ENCODE measurements at places on chromosomes 13 and 19.

DNA sequence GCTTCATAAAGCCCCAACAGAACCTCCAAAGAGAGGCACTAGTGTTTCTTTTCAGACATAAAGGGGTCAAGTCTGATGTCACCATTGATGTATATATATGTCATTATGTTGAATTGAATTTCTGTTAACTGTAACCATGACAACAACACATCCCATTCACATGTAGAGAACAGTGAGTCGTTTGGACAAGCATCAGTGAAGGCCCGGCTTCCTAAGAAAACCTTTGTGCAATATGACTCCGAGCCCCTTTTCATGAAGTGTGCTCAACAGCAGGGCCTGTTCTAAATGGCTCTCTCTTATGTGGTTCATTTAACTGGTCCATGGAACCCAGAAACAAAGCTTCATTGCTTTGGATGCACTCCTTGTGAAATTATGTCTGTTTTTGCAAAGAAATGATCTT is 67.2 kb upstream of the UBL3 start:
- DNase-seq = no peak

DNA sequence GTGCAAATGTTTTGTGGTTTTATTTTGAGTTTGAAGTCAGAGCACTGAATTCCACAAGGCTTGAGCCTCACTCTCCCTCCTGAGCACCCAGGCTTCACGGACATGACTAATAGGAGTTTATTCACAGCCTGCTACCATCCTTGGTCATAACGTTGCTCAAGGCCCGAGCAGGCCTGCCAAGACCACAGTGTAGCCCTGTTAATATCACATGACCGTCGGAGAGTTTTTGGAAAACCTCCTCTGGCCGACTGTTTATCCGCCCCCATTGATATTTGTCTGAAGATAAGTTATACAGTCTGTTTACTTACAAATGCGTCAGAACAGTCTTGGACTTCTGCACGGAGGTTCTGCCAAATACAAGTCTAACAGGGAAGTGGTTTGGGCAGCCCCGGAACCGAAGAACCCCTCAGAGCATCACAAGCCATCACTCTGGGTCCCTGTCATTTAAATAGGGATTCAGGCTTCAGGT is 89.9 kb downstream of the COL4A2 start:
- DNase-seq = peak; percentile 100

DNA sequence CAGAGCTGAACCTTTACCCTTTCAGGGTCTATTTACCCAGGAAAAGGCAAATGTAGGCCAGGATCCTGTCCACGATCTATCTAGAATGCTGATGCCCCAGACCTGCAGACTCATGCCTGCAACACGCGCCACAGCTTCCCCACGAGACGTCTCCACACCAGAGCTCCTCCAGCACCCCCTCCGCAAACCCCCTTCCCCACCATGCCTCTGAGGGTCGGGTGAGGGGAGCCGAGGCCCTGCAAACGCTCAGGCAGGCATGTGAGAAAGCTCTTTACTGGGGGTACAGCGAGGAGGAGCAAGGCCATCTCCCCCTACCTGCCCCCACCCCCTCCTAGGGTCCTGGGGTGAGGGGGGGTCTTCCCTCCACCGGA is 8.9 kb downstream of the DYRK1B start:
- DNase-seq = no peak

- DNase-seq = no peak
These were observed 59.5 kb downstream of the KLF12 start for GRCh38 chr13:74074723-74075122.

DNA sequence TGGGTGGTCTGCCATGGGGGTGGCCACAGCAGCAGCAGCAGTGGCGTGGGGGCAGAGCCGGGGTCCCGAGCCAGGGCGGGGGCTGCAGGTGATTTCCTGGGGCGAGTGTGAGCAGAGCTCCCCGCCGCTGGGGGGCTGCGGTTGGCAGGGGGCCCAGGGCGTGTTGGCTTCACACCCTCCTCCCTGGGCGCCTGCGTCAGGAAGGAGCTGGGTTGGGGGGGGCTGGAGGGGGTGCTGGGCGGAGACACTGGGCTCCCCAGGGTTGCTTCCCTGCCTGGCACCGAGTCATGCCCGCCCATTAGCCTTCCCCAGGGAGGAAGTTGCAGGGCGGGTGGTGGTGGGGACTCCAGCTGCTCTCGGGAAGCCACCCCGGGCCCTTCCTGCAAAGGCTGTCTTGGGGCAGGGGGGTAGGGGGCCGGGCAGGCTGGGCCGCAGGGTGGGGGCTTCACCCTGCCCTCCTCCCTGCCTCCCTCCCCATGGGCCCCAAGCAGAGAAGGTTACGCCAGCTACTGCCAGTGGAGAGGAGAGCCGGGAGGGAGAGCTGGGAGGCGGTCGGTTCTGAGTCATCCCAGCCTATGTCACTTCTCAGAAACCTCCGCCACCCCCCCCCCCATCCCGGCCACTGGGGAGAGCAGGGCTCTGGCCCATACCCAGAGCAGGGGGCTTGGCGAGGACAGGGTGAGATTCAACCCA is 4.6 kb downstream of the MIDN start:
- peak; percentile 95 for DNase-seq

DNA sequence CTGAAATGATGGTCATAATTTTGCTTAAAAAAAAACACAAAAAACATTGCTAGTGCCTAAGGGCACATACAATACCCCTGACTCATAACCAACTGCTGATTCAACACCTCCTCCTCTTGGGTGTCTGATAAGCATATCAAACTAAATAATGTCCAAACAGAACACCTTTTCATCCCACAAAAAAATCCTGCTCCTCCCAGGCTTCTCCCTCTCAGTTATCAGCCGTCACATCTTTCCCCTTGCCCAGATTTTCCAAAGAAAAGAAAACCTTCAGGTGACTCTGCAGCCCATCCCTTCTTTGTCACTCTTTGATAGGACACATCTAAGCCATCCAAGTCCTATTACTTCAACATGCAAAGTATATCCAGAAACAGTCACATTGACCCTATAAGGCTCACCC is 46.9 kb downstream of the ABCC4 start:
- DNase-seq = no peak

- DNase-seq = no peak
These were observed 1.1 kb downstream of the METTL21C start for GRCh38 chr13:102693776-102694175.

DNA sequence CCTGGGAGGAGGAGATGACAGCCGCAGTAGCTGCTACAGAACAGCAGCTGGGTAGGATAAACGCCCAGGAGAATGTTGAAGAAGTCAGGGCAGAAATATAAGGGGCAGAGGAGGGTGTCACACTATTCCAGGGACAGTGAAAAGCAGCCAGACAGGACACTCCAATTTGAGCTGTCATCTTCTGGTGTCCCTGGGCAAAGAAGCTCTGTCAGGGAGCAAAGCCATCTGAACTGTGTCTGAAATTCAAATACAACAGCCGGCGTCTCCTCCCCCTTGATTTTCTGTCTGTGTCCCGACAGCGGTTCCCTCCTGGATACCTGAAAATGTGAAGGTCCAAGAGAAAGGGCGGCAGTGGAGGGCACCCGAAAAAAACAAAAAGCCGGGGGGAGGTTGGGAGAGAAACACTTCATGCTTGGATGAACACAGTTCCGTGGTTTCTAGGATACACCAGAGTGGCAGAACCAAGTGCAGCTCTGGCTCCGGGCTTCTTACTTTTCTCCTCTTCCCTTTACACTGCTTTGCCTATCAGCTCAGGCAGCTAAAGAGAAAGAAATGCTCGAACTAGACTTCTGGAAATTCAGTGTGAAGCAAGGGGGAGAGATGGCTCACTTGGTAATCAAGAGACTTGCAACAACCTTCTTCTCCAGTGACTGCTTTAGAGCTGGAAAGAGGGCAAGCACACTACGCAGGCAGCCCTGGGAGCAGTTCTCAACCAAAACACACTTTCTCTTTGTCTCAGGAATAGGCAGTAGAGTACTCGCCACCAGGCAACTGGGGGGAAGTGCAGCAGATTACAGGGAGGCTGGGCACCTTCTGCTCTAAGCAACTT is 465.6 kb downstream of the ITGBL1 start:
- DNase-seq = no peak

GRCh38 chr19:17090583-17090982 is 15.0 kb downstream of the MYO9B start:
- no peak for DNase-seq

- no peak for DNase-seq
These were observed 217.0 kb downstream of the NBEA start for GRCh38 chr13:35159041-35159440.

DNA sequence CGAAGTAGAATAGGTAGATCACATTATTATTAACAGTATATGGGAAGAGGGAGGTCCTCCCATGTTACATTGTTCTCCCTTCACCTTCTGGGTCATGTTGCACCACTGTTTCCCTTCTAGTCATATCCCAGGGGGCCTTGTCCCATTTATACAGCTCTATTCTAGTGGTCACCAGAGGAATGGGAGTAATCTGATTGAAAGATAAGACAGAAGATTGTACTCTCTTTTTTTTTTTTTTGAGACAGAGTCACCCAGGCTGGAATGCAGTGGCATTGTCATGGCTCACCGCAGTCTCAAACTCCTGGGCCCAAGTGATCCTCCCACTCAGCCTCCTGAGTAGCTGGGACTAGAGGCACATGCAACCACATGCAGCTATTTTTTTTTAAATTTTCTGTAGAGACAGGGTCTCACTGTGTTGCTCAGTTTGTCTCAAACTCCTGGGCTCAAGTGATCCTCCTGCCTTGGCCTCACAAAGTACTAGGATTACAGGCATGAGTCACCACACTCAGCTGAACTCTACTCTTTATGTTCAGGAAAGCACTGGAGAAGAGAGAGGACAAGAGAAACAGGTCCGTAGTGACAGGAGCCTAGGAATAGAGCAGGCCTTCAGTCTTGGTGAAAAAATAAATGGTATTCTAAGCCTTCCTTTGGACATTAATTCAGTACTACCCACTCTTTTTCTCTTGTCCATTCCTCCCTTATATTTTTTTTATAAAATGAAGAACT is 4.3 kb upstream of the ZNF529 start:
- no peak for DNase-seq

Measured in skeletal muscle cell (primary cell).